ENCODE measurements at places on chromosomes 1 and 21. TPM values are rescaled to one million over a fixed set of nuclear protein-coding genes. Genes with fewer than 3 reads are reported as not detected.

DNA sequence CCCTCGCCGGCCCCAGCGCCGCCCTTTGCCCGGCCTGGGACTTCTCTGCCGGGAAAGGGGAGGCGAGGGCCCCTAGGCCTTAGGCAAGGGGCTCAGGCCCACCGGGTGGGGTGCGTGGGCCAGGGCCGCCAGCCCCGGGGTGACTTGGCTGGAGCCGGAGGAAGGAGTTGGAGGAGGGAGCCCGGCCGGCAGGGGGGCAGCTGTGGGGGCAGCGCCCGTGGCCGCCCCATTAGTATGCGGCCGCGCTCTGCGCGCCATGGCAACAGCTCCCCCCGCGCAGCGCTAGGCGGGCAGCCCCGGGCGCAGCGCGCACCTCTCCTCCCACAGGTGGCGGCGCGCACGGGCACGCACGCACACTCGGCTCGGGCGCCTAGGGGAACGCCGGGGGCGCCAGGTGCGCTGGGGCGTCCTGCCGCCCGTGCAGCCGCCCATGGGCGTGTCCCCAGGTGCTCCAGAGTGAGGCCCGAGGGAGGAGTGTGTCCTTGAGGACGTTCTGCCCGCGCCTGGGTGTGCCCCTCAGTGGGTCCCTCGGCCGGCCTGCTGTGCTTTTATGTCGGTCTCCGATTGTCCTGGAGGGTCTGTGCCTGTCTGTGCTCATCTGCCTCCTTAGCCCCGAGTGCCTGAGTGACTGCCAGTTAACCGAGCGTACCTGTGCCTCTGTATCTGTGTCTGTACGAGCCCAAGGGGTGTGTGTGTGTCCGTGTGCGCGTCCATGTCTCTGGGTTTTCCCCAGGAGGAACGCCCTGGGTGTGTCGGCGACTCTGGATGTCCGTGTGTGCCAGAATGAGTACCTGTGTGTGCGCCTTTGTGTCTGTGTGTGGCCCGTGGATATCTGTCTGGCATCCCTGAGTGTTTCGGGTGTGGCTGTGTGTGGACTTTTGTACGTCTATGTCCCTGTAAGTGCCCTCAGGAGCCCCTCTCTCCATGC, 38.2 kb upstream of the WASF2 start:
- DNase-seq: no peak

GRCh38 chr1:30728340-30728739, 5.0 kb upstream of the MATN1 start:
- DNase-seq: no peak

- no peak for DNase-seq
Observed at GRCh38 chr1:38037221-38037939, 9.2 kb downstream of the POU3F1 start.

- DNase-seq: no peak
Observed at GRCh38 chr21:44958471-44959191, 18.8 kb downstream of the SLX9 start.

DNA sequence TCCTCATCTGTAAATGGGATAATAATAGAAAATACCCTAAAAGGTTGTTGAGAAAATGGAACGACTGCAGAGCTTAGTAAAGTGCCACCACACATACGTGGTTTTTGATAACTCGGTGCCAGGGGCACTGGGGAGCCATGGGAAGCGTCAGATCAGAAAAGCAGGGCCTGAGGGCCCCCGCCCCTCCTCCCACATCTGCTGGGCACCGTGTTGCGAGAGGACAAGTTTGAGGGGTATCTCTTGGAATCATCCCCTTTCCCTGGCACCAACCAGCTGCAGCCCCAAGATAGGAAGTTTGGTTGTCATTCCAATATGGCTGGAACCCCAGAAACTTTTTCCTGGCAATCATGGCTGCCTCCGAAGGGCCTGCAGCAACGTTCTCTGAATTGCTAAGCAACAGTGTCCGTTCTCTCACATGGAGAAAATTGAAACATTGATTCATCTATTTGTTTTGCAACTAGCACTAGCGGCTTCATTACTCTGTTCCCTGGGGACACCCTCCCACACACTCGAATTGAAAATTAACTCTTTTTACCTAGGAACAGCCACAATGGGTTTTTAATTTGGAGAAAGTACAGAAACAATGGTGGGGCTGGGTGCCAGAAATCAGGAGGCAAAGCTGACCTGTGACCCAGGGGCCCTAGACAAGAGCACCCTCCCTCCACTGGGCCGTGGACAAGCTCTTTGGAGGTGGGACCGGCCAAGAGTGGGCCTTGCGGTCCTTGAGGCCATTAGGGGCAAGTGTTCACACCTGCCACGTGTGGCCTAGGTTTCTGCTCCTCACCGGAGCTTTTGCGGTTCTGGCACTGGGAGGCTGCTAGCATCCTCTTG, 190.0 kb upstream of the VAMP3 start:
- no peak for DNase-seq

DNA sequence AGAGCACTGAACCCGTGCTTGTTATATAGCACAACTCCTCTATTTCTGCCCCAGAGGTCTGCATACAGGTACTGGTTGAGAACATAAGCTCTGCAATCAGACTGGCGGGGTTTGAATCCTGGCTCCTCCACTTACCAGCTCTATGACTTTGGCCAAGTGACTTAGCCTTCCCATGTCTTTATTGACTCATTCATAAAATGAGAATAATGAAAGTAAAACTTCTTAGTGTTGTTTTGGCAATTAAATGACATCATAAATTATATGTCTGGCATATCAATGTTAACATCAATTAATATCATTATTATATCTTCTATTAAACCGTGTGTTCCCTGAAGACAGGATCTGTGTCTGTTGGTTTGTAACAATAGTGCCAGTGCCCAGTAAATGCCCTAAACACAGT, 4.3 kb downstream of the INKA2 start:
- no peak for DNase-seq

- DNase-seq: no peak
Observed at GRCh38 chr21:26539566-26539965, 33.5 kb downstream of the CYYR1 start.

GRCh38 chr1:58038574-58038973, 508.0 kb downstream of the OMA1 start:
- no peak for DNase-seq

GRCh38 chr1:203867802-203868201, 6.4 kb downstream of the SNRPE start:
- DNase-seq: no peak

- DNase-seq: no peak
Observed at GRCh38 chr1:94769551-94769950, 50.6 kb upstream of the SLC44A3 start.

DNA sequence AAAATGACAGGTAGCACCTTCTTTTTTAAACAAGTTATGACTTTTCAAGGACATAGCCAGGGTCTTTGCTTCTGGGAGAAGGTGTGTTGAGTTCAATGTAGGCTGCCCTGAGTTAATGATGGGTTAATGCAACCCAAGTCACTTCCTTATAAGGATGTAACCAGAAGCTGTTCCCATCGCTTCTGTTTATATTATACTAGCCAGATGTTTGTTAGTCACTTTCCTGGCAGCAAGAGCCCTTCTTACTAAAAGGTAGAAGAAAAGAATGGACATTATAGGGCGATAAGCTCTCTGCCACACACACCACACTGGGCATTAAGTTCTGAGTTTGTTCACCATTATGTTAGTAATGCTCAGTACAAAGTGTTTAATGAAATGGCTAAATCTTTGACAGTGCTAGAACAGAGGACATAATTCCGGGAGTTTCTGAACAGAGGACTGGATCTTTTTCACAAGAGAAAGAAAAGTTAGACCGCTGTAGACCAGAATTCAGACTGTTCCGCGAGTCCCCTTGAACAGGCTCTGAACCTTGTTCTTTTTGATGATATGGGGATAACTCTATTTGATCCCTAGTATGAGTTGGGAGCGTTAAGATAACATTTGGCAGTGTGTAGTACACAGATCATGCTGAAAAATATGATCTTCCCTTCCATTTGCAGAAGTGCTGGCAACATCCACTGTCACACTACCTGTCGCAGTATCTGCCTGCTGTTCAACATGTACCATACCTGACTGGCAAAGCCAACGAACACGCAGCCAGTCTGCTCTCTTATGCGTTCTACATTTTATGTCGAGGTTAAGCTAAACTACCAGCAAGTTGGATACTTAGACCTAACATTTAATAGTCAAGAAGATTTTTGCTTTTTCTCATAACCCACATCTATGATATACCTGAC, 41.0 kb downstream of the DEGS1 start:
- DNase-seq: no peak

DNA sequence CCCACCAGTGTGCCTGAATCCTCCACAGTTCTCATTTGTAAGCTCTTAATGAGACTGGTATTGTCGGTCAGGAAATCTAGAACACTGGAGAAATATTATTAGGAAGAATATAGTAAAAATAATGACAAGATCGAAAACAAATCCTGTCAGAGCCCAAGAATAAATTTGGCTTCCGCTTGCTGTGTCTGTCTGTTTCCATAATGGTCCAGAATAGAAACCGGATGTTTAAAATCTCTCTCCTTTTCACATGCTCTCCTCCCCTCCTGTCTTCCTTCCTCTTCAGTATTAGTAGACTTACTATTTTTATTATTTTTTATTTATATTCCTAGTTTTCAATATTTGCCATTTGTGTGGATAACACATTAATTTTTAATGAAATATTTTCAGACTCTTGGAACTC, 187.7 kb downstream of the SDCCAG8 start:
- no peak for DNase-seq

DNA sequence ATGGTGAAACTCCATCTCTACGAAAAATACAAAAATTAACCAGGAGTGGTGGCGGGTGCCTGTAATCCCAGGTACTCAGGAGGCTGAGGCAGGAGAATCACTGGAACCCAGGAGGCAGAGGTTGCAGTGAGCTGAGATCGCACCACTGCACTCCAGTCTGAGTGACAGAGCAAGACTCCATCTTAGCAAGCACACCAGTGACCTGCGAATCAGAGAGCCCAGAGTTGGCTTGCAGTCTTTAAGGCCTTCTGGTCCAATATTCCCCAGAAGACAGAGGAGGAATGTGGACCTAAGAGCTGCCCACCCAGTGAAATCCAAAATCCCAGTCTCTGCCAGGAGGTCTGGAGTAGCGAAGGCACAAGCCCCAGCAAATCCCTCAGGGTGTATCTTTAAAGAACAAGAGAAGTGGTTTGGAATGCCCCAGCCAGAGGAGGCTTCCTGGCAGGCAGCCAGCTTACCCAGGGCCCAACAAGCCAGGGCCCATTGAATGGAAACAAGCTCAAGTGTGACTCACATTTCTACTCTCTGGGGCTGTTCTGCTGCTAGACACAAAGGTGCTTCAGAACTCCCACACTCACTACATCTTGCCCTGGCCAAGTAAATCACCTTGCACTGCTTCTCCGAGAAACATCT, 23.9 kb downstream of the GPR161 start:
- DNase-seq: no peak

- DNase-seq: no peak
Observed at GRCh38 chr1:72023063-72023930, 259.0 kb downstream of the NEGR1 start.

GRCh38 chr1:32250893-32251716, at the start of gene LCK:
LCK (plus strand) TSS chr1:32251265; CDS start chr1:32274330, 23,065 bp downstream.
- DNase-seq: no peak

The KRTAP11-1 gene
- total RNA-seq: not detected

The TRIM46 gene
- 8.1 TPM for total RNA-seq

The FAM78B gene
- 2.9 TPM for total RNA-seq

The DCDC2B gene
- total RNA-seq: not detected

The DNAJC11 gene
- total RNA-seq: 65.2 TPM

The AIRE gene
- total RNA-seq: 0.12 TPM
